ENCODE measurements at places on chromosomes 1 and 21.

DNA sequence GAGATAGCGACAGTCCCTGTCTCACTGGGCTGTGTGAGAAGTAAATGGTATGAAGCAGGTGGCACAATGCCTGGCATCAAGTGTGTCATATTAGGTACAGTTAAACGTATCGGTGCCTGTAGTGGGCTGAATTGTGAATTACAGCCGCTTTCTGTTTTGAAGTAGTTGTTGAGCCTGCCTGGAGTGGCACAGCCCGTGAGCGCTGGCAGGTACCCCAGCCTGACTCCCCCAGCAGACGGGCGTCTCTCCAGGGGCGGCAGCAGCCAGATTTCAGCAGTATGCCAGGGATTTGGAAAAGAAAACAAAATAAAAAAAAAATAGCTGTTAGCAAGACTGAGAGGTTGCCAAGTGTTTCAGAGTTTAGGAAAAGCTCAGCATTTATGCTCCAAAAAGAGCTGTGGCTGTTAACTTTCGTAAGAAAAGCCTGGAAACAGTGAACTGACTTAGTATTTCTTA is 26.6 kb upstream of the GPR153 start:
- no peak for DNase-seq

GRCh38 chr1:216450227-216450626 is 27.0 kb upstream of the USH2A start:
- no peak for DNase-seq

GRCh38 chr1:22428672-22429071 is 23.0 kb upstream of the ZBTB40 start:
- no peak for DNase-seq

DNA sequence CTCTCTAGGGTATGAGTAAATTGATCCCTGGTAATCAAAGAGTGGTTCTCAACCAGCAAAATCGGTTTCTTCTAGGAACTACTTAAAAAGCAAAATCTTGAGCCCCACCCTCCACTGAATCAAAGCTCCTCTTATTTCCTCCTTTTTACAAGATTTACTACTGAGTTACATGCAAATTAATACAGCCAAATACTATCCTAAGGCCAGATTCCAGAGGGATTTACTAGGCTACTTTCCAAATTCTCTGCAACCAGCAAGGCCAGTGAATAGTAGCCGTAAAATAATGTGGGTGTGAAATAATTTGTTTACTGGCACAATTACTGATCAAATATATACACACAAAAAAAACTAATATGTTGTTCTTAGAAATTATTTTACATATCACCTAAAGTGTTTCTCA is 1583.8 kb downstream of the NCAM2 start:
- no peak for DNase-seq

- DNase-seq, result no peak
These were observed 497.3 kb downstream of the NEGR1 start for GRCh38 chr1:71785000-71785399.

GRCh38 chr1:203655671-203656070 is 29.0 kb downstream of the ATP2B4 start:
- DNase-seq, result no peak

- no peak for DNase-seq
These were observed 23.6 kb downstream of the ZBTB18 start for GRCh38 chr1:244074559-244075171.

GRCh38 chr1:238955934-238956333 is 430.4 kb upstream of the CHRM3 start:
- DNase-seq, result no peak

DNA sequence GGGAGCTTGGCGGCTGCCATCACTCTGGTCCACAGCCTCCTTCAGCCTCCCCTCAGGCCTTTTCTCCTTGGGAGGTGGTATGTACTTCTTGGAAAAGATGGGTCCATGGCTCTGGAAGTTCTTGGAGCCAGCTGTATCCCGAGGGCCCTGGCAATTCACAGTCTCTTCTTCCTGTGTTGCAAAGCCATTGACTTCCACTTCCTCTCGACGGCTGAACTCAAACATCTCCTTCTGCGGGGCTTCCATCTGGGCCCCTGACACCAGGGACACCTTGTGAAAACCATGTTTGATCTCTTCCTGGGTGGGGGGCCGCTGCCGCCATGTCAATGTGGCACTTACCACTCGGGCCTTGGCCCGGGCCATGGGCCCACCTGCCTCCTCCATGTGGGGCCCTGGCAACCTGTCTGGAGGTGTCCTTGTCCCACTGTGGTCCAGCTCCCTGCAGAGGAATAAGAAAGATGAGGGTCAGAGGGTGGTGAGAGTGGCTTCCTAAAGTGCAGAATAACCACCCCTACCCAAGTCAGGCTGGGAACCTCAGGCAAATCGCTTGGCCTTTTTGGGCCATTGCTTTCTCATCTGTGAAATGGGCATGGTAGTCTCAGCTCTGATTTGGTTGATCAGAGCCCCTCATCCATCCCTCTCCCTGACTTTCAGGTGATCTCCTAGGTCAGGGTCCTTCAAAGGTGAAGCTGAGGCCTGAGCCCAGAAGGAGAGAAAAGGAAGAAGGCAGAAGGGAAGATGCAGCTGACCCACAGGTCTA is 7.5 kb downstream of the CRYBG2 start:
- no peak for DNase-seq

GRCh38 chr1:41023279-41023990 is 1.9 kb upstream of the SLFNL1 start:
- DNase-seq, result no peak

GRCh38 chr1:174775621-174776020 is 224.1 kb upstream of the CACYBP start:
- DNase-seq, result no peak

- DNase-seq, result no peak
These were observed 456 bp downstream of the TOMM40L start for GRCh38 chr1:161226320-161226711.

- no peak for DNase-seq
These were observed 15.7 kb downstream of the ABCD3 start for GRCh38 chr1:94433866-94434265.

DNA sequence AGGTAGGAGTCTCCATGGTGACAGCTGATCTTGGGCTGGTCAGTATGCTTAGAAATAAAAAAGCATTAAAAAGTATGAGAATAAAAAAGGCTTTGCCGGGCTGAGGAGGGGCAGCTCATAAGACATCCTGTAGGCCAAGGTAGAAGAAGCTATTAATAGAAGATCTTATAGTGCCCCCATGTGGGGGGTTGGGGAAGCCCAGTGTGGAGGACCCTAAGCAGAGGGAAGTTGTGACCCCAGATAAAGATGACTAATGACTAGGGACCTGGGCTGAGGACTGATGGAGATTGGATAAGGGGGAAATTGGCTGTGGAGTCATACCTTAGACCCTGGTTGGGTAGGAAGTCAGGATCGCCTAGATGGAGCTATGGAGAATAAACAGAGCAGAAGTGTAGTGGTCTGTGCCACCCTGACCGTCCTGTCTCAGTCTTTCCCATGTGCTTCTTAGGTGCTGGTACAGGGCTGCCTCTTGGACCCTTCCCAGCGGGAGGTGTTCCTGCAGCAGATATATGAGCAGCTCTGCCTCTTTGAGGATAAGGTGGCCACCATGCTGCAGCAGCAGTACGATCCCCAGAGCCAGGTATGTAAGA is 25.0 kb downstream of the SZT2 start:
- DNase-seq, result no peak

GRCh38 chr1:169879034-169879840 is 14.5 kb downstream of the SCYL3 start:
- DNase-seq, result no peak

- DNase-seq, result no peak
These were observed 17.5 kb upstream of the ECE1 start for GRCh38 chr1:21307663-21308305.

- no peak for DNase-seq
These were observed 376 bp downstream of the GBP1 start for GRCh38 chr1:89064632-89065031.

GRCh38 chr1:229448845-229449244 is 15.0 kb upstream of the ACTA1 start:
- no peak for DNase-seq

GRCh38 chr1:194292966-194293365 is 1106.6 kb upstream of the B3GALT2 start:
- DNase-seq, result no peak

- DNase-seq, result no peak
These were observed 1.9 kb downstream of the AMPD2 start for GRCh38 chr1:109621379-109622136.

- DNase-seq, result no peak
These were observed 11.4 kb upstream of the SPSB1 start for GRCh38 chr1:9281071-9281827.

DNA sequence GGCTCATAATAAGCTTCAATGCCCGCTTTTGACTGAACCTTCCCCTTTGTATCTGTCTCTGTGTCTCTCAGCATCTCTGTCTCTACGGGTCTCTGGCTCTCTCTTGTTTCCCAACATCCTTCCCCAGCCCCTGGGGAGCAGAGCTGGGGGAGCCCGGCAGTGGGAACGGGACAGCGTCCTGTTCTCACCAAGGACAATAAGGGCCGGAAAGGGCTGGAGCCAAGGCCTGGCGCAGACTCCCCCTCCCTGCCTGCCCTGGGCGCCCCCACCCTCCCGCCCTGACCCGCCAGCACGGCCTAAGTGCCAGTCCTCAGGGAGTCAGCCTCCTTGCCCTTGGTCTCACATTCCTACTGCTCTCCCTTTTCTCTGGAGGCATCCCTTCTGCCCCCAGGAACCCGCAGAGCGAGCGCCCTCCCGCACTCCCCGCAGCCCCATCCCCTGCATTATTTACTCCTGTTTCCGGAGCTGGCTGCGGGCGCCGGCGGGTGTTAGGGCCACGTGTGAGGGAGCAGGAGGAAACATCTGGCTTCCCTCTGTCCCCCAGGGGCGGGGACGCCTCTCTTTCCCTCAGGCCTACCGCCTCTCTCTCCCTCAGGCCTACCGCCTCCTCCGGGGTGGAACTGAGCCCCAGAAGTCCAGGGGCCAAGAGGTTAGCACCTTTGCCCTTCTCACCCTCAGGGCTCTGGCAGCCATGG is 6.5 kb downstream of the KRTCAP2 start:
- no peak for DNase-seq

DNA sequence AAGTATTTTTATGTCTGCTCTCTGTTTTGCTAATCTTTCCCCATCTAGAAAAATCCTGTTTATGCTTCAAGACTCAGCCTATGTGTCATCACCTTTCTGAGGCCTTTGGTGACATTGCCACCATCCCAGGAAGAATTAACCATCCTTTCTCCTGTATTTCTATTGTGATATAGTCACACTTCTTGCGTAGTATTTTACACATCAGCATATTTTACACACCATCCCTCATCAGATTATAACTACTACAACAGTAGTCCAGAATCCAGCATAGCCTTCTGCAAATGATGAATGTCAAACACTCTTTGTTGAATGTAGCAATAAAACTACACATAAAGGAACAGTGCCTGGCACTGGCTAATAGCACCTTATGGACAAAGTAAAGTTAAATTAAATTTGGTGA is 275.3 kb upstream of the C1orf87 start:
- DNase-seq, result no peak

GRCh38 chr1:163821679-163822078 is 499.9 kb downstream of the NUF2 start:
- no peak for DNase-seq

- DNase-seq, result no peak
These were observed 971.7 kb upstream of the NCAM2 start for GRCh38 chr21:20026543-20026942.

DNA sequence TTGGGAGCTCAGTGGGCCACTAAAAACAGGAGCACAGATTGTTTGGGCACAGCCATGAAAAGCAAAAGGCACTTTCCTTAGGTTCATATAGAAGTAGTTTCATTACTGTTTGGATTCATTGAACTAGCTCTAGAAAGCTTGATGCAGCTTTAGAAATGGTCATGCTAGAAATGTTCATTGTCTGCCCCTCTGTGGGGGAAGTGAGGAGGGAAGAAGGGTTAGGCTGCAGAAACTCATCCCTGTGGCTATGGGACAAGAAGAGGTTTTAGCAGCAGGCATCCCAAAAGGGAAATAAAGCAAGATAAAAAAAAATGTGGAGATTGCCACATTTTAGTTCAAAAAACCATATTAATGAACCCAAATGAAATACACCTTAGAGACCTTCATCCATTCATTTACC is 359.6 kb upstream of the PTBP2 start:
- DNase-seq, result no peak

DNA sequence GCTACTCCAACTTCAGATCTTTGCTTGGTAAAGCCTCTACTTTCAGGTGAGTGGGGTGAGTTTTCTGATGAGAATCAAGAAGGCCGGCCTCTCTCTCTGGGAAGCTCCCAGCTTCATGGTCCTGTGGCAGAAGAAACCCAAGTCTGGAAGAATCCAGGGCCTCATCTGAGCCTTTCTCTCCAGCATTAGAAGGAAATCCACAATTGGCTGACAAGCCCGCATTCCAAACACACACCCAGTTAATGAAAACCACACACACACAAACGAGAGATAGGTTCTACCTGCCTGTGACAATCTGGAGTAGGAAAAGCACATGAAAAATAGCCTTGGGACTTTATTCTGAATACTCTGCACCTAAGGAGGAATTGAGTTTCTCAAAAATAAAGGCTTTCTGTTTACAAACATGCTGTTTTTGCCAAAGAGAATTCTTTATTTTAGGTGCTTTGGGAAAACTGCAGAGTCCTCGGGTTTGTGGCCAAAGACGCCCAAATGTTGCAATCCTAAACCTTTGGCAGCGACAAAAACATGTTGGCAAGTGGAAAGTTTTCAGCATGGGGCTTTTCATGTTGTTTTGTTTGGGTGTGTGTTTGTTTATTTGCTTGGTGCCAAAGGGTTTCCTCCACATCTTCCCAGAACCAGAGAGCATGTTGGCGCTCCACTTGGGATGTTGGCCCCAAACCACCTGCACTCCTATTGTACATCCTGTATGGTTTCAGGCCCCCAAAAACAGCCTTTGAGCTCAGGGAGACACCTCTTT is 216.2 kb downstream of the SETD4 start:
- no peak for DNase-seq

- no peak for DNase-seq
These were observed 101.7 kb downstream of the NR5A2 start for GRCh38 chr1:200128944-200129879.

- DNase-seq, result no peak
These were observed 50.9 kb downstream of the LEPR start for GRCh38 chr1:65471213-65471833.

GRCh38 chr1:184060316-184060715 is 8.8 kb downstream of the TSEN15 start:
- DNase-seq, result no peak

DNA sequence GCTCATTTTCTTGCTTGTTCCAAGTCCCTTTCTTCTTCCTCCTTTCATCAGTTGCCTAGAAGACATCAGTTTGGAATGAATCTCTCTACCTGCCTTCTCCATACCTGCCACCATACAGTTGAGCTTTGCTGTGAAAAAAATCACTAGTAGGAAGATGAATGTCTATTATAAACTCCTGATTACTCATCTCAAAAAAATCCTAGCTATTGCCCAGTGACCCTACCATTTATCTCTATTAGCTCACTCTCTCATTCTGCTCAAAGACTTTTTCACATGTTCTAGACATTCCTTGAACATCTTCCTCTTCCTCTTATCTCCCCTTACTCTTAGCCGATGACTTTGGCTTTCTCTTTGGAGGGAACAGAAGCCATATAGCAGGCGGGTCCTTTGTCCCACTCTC is 49.7 kb upstream of the HMGB4 start:
- no peak for DNase-seq

DNA sequence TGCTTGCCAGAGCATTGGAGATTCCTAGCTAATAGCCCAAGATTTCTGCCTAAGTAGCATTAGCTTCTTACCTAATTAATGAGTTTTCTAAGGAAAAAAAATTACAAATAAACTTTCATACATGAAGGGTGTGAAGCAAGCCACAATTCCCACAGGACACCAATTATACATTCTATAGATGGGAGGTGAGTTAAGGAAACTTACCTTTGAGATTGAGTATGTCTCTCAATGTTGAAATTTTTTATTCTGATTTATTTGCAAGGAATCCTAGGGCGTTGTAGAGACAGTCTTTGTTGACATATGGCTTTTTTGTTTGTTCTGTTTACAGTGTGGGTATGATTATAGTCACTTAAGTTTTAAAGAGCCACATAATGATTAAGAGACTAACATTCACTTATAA is 313.0 kb downstream of the RYR2 start:
- DNase-seq, result no peak
